ENCODE measurements at places on chromosomes 2 and 18. TPM values are rescaled to one million over a fixed set of nuclear protein-coding genes. Genes with fewer than 3 reads are reported as not detected.

GRCh38 chr2:179594268-179595112 is 266.9 kb downstream of the ZNF385B start:
- no peak for DNase-seq

DNA sequence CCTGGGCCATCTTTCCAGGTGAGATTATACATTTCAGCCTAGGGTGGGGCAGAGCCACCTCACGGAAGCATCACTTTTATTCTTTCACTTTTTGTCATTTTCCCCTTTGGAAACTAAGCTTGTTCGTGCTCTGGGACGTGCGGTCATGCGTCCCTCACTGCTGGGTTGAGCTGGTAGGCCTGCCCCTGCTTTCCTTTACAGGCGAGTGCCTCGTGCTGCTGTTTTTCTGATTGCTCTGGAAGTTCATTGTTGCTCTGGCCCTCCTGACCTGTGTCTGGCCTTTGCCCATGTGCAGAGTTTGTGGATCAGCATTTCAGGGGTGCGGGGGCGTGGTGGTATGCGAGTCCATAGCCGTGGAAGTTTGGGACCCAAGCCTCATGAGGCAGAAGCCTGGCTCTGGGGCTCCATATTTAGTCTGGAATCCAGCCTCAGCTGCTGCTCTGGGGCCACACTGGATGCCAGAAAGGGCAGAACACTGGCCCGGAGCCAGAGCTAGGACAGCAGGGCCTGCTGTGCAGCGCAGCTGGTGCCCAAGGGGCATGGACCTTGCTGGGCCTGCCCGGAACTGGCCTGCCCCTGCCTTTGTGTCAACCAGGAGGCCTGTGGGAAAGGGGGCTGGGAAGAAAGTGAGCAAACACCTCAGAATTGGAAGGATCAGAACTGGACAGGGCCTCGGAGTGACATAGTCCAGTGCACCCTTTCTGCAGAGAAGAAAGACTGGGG is 51.1 kb downstream of the CTIF start:
- DNase-seq: no peak

DNA sequence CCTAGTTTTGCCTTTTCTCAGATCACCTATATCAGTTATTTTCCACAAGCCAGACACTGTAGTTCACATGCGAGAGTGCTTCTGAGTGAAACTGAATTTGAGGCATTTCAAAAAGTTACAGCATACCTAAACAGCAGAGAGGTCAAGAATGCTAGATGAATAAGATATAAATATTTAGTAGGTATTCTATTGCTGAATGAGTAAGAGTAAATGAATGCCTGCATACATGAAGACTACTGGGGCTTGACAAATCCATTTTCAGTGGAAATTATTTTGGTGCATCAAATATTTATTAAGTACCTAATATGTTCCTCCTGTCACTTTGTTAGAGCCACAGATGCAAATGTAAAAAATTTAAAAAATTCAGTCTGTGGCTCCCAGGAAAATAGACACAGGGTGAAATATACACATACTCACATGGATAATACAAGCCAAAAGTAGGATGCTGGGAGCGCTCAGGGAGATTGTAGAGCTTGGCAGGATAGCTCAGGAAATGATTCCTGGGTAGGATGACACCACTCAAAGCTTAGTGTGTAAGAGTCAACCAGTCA is 27.6 kb upstream of the CDC42EP3 start:
- DNase-seq: no peak

PLA2R1 gene
- 0.37 TPM for polyA plus RNA-seq

LRRTM1 gene
- polyA plus RNA-seq: 0.47 TPM

DNA sequence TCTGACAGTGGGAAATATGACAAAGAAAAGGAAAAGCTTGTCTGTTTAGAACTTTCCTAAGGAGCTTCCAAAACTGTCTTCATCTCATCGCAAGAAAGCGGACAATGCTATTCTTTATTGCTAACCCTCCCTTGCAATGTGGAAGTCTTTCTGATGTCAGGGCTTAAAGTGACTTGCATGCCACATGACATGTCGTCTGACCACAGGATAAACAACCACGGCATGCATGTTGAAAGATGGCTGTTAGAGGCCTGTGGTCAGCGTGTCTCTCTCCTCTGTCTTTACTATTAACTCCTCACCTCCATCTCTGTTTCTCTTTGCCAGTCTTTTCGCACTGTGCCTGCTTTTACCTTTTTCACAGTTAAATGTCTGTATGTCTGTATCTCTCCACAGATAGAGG is 389.8 kb downstream of the LNPK start:
- no peak for DNase-seq

LAMA3 gene
- 3.3 TPM for polyA plus RNA-seq

B3GNT7 gene
- 47.1 TPM for polyA plus RNA-seq
